ENCODE measurements at places on chromosomes 2 and 18.

DNA sequence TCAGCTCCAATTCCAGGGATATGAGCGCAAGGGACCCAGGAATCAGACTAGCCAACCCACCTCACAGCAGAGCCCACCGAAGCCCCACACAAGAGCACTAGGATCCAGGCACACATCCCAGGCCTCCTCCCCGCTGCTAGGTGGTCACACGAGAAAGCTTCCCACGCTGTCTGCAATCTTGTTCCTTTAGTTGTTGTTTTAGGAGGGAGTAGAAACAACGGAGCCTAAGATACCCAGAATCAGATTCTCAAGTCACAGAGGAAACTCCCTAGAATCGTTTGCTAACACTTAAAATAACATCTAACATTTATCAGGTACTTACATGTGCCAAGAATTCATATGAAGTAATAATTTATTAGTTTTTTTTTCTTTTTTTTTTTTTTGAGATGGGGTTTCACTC lies 9.7 kb upstream of the ATL2 start:
- no peak for DNase-seq

GRCh38 chr2:72293620-72294019 lies 146.0 kb upstream of the CYP26B1 start:
- no peak for DNase-seq

GRCh38 chr2:190477661-190478454 lies 56.7 kb downstream of the NEMP2 start:
- DNase-seq, result no peak

- DNase-seq, result no peak
Observed at GRCh38 chr2:100929147-100929546, 72.9 kb upstream of the RPL31 start.

GRCh38 chr2:40346535-40347354 lies 105.1 kb downstream of the SLC8A1 start:
- DNase-seq, result no peak

Data from activated naive CD8-positive, alpha-beta T cell treated with anti-CD3 and anti-CD28 coated beads, Interleukin-2, amount 10 ng/mL, durations not matched to agents 7 days and 5 days (primary cell).